ENCODE measurements at places on chromosomes 13 and 19.

GRCh38 chr13:63093907-63094469, 1678.3 kb upstream of the PCDH20 start:
- DNase-seq: no peak

GRCh38 chr19:16111909-16112752, 442 bp downstream of the RAB8A start:
- no peak for DNase-seq

DNA sequence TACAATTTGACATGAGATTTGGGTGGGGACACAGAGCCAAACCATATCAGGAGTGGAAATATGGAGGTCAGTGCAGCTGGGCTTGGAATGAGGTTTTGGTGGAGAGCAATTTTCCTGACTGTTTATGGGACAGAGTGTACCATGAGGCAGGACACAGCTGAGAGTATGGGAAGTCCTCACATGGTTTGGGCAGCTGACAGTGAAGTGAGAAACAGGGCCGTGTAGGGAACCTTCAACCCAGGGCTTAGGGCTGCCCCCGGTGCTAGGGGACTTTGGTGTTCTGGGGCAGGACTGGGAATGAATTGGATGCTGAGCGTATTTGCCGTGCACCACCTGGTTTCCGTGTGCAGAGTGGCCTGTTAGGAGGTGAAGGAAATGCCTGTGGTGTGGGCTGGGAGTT, 6.1 kb downstream of the ZNF548 start:
- DNase-seq: no peak

DNA sequence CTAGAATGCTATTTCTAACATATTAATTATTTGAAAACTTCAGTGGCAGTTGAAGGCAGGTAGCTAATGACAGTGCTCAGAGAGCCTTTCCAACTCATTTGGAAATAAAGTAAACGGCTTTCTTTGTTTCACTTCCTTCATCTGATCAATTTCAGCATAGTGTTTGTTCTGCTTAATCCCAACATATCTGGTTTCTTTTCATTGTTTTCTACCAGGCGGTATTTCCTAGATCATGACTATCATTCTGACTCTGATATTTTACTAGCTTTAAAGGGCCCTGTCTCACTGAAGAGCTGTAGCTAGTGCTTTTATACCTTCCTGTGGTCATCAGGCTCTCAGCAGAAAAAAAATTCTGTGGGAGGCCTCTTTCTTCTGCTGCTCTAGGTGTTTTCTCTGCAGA, 178.6 kb downstream of the RBM26 start:
- DNase-seq: no peak

DNA sequence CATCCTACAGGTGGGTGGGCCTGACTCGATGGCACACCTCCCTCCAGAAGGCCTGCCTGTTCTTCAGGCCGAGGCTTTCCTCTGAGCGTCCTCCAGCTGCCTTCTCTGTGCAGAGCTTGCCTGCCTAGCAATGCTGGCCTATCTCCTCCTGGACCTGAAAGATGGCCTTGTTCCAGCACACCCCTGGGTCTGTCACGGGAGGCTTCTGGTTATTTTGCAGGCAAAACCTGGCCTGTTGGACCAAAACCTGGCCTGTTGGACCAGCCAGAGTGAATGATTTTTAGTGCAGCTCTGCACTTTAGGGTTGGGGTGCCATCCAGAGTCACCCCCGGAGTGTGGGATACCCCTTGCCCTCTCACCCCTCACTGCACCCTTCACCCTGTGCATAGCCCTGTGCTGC, 128.4 kb downstream of the KATNAL1 start:
- DNase-seq: no peak

GRCh38 chr19:42023121-42023942, 29.3 kb upstream of the ATP1A3 start:
- peak; percentile 69 for DNase-seq

DNA sequence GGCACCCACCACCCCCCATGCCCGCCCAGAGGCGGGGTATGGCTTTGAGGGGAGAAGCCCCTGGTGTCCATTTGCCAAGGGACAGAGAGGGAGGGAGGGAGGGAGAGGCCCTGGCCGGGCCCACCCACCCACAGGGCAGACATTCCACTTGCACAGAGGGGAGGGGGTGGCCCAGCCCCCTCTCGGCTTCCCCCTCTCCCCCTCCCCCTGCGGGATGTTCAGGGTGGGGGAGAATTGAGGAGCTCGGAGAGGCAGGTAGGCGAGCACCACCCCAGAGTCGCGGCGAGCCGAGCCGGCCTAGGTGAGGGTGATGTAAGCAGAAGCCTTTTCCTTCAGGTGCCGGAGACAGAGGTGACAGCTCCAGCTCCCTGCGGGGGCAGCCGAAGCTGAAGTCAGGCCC, 12.3 kb downstream of the DPF1 start:
- no peak for DNase-seq

GRCh38 chr13:45299194-45299593, 41.8 kb downstream of the TPT1 start:
- DNase-seq: no peak

GRCh38 chr13:40145139-40145538, 489.7 kb downstream of the COG6 start:
- no peak for DNase-seq

GRCh38 chr19:6531956-6532243, 1.1 kb downstream of the TNFSF9 start:
- no peak for DNase-seq

DNA sequence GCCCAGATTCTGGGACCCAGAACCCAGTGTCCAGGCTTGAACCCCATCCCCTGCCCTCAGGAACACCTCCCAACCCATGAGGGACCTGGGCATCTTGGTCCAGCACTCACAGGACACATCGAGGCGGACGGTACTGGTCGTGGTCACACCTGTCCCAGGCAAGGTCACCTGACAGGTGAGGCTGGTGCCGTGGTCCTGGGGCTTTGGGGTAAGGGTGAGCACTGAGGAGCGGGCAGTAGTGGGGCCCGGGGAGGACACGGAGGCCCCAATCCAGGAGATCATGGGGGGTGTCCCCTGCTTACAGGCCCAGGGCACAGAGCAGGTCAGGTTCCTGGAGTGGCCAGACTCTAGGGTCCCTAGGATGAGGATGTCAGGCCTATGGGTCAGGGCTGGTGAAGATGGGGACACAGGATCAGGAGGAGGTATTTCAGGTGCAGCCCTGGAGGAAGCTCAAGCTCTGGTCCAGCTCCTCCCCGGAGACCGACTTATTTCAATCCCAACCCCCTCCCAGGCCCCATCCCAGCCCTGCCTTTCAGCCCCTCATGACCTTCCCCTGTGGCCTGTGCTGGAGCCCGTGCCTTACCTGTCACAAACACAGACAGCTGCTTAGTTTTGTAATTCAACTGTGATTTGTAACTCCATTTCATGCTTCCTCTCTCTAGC, 772 bp downstream of the SIGLEC8 start:
- no peak for DNase-seq

- no peak for DNase-seq
Measured at GRCh38 chr19:33670398-33670797, 48.6 kb downstream of the CHST8 start.

GRCh38 chr19:32709032-32709431, 10.5 kb upstream of the TDRD12 start:
- DNase-seq: no peak

DNA sequence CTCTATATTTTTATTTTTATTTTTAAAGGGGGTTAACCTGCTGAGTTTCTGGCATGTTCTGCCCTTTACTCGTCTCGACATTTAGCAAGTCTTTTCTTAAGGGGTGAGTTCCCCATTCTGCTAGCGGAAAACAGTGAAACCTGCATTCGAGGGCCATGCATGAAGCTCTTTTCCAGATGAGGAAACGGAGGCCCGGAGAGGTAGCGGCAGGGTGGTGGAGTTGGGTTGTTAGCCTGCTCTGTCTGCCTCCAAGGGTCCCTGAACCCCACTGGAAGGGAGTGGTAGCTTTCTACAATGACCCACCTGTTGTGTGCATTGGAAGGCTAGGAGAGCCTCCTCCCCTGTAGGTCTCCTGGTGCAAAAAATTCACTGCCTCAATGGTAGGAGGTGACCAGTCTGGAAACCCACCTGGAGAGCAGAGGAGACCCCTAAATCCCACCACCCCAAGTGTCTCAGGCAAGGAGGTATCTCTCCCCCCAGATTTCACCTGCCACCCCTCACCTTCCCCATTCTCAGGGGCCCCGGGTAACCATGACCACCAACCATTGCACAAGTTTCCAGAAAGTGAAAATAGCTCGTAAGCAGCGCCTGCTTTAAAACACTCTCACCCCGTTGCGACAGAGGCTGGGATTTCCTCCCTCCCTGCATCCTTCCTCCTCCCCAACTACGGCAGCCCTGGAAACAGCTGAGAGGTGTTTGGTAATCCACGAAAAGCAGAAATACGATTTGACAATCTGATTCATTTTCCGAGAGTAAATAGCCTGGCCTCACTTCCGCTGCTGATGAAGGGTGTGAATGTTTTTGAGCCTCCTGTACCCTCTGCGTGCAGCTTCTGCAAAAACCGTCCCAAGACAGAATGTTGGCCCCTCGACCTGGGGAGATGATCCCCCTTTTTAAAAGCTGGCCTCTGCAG, 3.5 kb downstream of the KLF2 start:
- DNase-seq: no peak

DNA sequence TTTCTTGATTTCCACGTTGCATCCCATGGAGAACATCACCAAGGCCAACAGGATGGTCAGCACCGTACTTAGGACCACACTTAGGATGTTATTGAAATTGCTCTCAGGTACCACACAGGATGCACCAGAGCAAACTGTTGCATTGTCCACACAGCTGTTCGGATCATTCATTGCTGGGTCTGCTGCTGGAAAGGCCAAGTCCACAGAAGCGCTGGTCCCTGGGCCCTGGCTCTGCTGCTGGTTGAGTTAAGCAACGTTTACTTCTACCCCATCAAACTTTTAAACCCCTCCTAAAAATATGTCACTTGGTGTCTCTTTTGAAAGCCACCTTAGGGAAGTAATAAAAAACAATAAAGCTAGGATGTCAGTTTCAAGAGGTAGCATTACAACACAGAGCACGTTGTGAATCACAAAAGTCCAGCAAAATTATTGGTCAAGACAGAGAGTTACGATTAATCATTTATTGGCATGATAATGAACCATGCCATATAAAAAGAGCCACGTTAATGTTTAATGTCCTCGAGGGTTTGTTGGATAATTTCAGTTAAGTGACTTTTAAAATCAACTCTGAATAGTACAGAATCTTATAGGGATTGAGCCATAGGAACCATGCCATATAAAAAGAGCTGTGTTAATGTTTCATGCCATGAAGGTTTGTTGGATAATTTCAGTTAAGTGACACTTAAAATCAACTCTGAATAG, at the start of gene SLC10A2:
Gene SLC10A2, minus strand, starts transcription at position 339 of the 702 bp plus-strand sequence. Its CDS starts 168 bp downstream, at position 171.
- DNase-seq: no peak

- DNase-seq: no peak
Measured at GRCh38 chr19:46755077-46755852, 9.0 kb upstream of the STRN4 start.

DNA sequence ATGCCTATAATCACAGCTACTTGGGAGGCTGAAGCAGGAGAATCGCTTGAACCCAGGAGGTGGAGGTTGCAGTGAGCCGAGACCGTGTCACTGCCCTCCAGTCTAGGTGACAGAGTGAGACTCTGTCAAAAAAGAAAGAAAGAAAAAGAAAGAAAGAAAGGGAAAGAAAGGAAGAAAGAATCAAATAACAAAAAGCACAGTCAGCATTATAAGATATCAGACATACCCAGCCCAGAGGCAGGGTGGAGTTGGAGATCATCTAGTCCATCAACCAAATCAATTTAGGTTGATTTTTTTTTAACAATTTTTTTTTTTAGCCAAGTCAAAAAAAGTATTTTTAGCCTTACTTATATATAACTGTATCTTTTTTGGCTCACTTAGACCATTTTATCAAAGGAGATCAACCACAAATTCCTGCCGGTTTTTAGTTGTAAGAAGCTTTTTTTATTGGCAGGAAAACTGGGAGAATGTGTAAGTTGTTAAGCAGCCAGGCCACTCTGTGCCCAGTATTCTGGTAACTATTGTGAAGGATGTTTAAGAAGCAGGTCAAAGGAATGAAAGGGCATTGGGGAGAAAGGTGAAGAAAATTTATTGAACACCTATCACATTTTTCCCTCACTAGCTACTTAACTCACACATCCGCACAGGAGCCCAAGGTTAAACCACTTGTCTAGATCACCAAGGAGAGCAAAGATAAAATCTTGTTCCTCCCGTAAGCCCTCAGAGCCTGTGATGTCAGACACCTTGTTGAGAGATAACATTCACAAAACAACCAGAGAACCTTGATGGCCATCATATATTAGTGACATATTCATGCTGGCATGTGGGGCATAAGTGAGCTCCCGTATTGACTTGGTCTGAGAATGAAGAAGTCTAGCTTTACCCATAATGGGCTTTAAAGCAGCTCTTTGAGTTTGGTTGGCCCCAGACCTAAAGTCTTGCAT, 91.8 kb downstream of the COL4A2 start:
- DNase-seq: no peak

DNA sequence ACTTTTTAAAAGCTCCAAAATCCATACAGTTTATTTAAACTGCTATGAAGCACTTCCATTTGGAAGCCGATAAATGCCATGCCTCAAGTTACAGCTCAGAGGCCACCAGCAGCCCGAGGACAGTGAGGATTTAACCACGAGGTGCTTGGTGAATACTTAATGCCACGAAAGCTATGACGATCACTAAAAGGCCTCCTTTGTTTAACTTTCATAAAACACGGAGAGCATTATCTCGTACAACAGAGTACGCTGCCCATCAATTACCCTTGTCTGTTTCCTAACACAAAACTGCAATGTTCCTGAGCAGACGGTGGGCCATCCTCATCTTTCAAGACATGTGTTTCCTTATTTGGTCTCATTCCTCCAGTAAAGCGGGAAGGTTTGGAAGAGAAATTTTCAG, 58.4 kb downstream of the PEPD start:
- DNase-seq: no peak

- no peak for DNase-seq
Measured at GRCh38 chr19:14672188-14672872, 2.3 kb downstream of the ADGRE3 start.

DNA sequence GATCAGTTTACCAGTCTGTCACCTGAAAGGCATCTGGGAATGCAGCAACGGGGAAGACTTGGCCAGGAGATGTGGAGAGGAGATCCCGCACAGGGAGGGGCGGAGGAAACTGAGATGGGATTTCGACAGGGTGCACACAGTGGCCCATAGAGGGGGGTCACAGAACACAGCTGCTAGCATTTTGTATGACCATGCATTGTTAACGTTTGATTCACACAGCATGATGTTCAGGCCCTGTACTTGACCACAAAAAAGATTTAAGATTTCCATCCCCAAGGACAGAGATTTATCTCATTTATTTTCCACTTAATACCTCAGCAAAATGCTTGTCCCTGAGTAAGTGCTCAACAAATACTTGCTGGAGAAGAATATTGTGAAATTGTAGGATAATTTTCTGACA, 63.2 kb downstream of the RAB20 start:
- DNase-seq: no peak
